ENCODE measurements at places on chromosomes 7 and 10. TPM values are rescaled to one million over a fixed set of nuclear protein-coding genes. Genes with fewer than 3 reads are reported as not detected.

GRCh38 chr10:10930979-10931743, 86.5 kb upstream of the CELF2 start:
- DNase-seq, result no peak

DNA sequence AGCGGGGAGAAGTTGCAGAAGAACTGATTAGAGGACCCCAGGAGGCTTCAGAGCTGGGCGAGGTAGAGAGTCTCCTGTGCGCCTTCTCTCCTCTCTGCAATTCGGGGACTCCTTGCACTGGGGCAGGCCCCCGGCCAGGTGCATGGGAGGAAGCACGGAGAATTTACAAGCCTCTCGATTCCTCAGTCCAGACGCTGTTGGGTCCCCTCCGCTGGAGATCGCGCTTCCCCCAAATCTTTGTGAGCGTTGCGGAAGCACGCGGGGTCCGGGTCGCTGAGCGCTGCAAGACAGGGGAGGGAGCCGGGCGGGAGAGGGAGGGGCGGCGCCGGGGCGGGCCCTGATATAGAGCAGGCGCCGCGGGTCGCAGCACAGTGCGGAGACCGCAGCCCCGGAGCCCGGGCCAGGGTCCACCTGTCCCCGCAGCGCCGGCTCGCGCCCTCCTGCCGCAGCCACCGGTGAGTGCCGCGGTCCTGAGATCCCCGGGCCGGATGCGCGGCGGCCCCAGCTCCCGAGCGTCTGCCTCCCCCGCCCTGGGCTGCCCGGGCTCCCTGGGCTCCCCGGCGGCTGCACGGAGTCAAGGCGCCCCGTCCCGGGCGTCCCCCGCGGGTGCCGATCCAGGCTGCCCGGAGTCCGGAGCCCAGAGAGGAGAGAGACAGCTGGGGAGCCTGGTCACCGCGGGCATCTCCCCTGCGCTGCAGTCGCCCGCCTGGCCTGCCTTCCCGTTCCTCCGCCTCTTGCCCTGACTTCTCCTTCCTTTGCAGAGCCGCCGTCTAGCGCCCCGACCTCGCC, at the start of gene PLAU:
Gene PLAU, plus strand, starts transcription at position 369 of the 789 bp plus-strand sequence. CDS start 424 bp downstream, outside the sequence.
- no peak for DNase-seq

GRCh38 chr7:1663223-1663622, 6.9 kb upstream of the ELFN1 start:
- no peak for DNase-seq

The HTR7 gene
- total RNA-seq, result 23.6 TPM

Measured in H4 (cell line).